ENCODE measurements at places on chromosomes 7 and 10. TPM values are rescaled to one million over a fixed set of nuclear protein-coding genes. Genes with fewer than 3 reads are reported as not detected.
A peak's percentile ranks its signal among the peaks of the same experiment; 100 is the strongest.

GRCh38 chr7:87495366-87495765, 19.9 kb upstream of the ABCB4 start:
- no peaks in the 10 kb centered on the region for H3K4me1 ChIP-seq
- no peak overlapping the region for H3K27ac ChIP-seq
- no peak for DNase-seq
- no peaks in the 10 kb centered on the region for H3K27me3 ChIP-seq
- no peaks in the 10 kb centered on the region for H3K36me3 ChIP-seq

- H3K4me1 ChIP-seq = peaks cover 3% of the 10 kb centered on the region
- H3K4me3 ChIP-seq = no peak within 1 kb of the TSS
- peak; percentile 49 for DNase-seq
- H3K27ac ChIP-seq = no peak within 1 kb of the TSS
Observed at GRCh38 chr7:100373261-100373831, at the start of gene PILRA. PILRA (plus strand) TSS chr7:100373487; CDS start chr7:100373657, 170 bp downstream.

GRCh38 chr10:30821994-30822692, 192.6 kb upstream of the LYZL2 start:
- H3K36me3 ChIP-seq = no peaks in the 10 kb centered on the region
- peaks cover 39% of the 10 kb centered on the region for H3K4me1 ChIP-seq
- H3K27me3 ChIP-seq = no peaks in the 10 kb centered on the region
- no peak overlapping the region for H3K4me3 ChIP-seq

DNA sequence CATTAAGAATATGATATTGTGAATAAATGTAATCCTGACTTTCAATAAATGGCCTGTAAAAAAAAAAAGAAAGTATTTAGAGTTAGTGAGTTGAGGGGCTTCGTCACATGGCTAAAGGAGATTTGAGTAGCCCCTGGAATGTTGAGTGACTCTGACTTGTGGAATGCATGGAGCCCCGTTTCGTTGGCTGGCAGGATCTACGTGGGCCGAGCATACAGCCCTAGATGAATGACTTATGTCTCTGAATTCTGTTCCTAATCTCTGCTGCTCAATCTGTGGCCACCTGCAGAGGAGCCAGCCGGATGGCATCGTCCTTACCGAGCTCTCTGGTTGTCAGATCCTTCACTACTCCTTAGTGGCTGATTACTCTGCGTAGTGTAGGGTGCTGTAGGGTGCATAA, 155.7 kb downstream of the MGMT start:
- no peaks in the 10 kb centered on the region for H3K36me3 ChIP-seq
- no peak for DNase-seq

DNA sequence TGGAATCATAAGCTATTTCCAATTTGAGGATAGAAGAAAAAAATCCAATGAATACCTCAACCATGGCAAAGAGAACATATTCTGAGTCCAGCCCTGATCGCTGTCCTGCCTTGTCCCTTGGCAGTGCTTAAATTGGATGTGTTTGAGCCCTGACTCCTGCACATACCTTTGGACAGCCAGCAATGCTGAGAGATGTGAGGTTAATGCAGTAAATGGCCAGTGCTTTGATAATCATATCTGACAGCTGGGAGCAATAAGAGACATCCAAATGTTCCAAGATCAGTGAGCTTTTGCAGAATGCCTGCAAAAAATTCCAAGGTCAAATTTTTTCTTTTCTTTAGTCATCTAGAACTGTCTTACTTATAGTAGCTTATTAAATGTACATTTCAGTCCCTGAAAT, 80.1 kb upstream of the LRRC17 start:
- no peaks in the 10 kb centered on the region for H3K27me3 ChIP-seq
- H3K36me3 ChIP-seq = no peaks in the 10 kb centered on the region
- no peak overlapping the region for H3K4me3 ChIP-seq

- peak; percentile 25 for DNase-seq
- H3K36me3 ChIP-seq = no peaks in the 10 kb centered on the region
- no peak overlapping the region for H3K4me3 ChIP-seq
- H3K27ac ChIP-seq = no peak overlapping the region
Observed at GRCh38 chr10:131310142-131310541, 1.4 kb downstream of the TCERG1L start.

DNA sequence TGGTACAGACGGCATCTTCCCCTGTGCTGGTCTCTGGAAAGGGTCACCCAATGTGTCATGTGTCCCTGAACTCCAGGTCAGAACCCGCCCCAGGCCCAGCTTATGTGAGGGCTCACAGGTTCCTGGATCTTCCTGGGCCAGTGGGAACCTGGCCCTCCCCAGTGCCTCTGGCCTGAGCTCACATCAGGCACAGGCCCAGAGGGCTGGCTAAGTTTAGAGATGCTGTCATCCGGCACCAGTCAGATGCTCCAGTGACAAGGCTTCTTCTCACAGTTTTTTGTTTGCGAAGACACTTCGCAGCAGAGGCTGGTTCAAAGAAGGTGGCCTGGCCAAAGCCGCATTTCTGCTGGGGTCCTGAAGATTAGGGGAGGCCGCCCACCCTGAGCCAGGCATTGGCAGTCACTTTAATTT, 11.8 kb downstream of the CAMK2B start:
- H3K4me3 ChIP-seq = no peak overlapping the region
- no peaks in the 10 kb centered on the region for H3K4me1 ChIP-seq
- no peak for DNase-seq
- H3K36me3 ChIP-seq = no peaks in the 10 kb centered on the region
- H3K27me3 ChIP-seq = no peaks in the 10 kb centered on the region

Gene ADAP1
- 1.1 TPM for total RNA-seq

Gene SLC39A12
- total RNA-seq = not detected

DNA sequence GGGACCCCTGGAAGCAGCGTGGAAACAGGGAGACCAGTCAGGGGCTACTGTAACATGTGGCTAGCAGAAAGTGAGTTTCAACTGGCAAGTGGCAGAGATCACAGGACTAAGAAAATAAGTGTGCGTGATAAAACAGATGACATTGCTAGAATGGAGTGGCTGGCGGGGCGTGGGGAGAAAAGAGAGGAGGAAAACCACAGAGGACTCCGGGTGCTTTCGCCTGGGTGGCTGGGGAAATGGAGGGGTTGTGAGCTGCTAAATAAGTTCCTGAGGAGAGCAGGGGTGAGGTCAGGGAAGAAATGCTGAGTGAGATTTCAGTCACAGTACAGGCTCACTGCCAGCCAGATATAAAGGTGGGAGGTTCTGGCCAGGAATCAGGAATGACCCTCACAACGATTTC, 166.9 kb downstream of the MYOF start:
- no peak for DNase-seq
- H3K4me3 ChIP-seq = no peak overlapping the region
- H3K4me1 ChIP-seq = no peaks in the 10 kb centered on the region
- no peaks in the 10 kb centered on the region for H3K27me3 ChIP-seq

DNA sequence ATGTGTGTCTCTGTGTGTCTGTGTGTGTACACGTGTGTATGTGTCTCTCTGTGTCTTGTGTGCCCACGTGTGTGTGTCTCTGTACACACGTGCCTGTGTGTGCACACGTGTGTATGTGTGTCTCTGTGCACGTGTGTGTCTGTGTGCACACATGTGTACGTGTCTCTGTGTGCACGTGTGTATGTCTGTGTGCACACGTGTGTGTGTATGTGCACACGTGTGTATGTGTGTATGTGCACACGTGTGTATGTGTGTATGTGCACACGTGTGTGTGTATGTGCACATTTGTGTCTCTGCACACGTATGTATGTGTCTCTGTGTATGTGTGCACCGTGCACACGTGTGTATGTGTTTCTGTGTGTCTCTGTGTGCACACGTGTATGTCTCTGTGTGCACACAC, 248.7 kb upstream of the SHH start:
- no peaks in the 10 kb centered on the region for H3K4me1 ChIP-seq
- DNase-seq = no peak
- no peaks in the 10 kb centered on the region for H3K27me3 ChIP-seq
- H3K4me3 ChIP-seq = no peak overlapping the region
- H3K27ac ChIP-seq = no peak overlapping the region

- H3K4me3 ChIP-seq = no peak overlapping the region
- H3K4me1 ChIP-seq = no peaks in the 10 kb centered on the region
- H3K36me3 ChIP-seq = no peaks in the 10 kb centered on the region
- no peak for DNase-seq
- peaks cover 99% of the 10 kb centered on the region for H3K27me3 ChIP-seq
Observed at GRCh38 chr10:100739517-100740368, 5.6 kb upstream of the PAX2 start.

DNA sequence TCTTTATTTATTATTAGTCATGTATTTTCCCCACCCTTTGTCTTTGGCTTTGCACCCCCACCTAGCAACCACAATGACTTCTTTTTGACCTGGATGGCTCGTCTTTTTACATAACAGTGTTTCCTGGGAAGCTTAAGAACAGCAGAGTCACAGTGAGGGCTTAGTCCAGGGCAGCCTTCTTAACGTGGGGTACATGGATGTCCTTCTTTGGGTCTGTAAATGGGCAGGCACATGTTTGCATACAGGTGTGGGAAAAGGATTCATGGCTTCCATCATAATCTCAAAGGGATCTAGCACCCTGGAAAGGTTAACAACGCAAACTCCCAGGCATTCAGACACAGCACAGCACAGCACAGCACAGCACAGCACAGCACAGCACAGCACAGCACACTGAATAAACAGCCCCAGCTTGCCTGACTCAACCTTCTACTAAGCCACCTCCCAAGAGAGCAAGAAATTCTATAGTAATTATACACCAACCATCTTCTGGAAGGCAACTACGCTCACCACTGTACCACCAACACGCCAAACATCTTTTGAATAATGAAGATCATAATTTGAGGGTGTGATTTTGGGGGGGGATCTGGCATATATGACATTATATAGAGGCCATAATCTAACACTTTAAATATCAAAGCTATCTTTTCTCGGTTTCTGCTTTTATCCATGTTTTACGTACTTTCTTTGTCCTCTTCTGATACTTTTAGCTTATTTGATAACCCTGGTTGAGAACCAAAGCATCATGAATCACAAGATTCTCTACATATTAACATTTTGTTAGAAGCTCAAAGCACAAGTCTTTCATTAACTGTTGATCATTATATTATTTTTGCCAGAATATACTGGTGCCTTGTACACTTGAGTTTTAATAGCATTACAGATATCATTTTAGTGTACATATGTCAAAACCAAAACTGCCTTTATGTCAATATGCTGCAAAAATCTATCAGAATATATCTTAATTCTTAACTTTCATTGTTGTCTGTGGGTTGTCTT, 177.2 kb upstream of the KLF14 start:
- peak overlapping the region; percentile 99 for H3K4me3 ChIP-seq
- H3K4me1 ChIP-seq = peaks cover 41% of the 10 kb centered on the region
- H3K36me3 ChIP-seq = peaks cover 47% of the 10 kb centered on the region
- H3K27ac ChIP-seq = peak overlapping the region; percentile 98
- peak; percentile 84 for DNase-seq
- no peaks in the 10 kb centered on the region for H3K27me3 ChIP-seq

DNA sequence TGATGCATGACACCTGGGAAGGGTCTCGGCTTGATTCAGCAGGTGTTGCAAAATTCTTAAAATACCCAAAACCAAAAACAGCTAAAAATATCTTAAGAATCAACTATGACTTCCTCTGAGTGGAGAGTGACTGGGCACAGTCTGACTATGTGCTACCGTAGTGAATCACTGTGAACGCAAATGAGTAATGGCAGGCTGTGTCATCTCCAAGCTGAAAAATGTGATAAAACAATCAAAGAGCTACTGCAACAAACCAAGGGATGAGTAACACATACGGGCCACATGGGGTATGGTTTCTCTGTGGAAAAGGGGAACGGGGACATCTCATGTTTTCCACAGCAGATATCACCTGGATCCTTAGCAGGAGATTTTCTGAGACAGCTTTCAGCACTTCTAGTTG, 127.5 kb downstream of the ABCA13 start:
- H3K27ac ChIP-seq = no peak overlapping the region
- 0 out of 2 replicates have a peak, but pooled peaks cover 3% of the 10 kb centered on the region for H3K27me3 ChIP-seq
- H3K4me3 ChIP-seq = no peak overlapping the region
- H3K4me1 ChIP-seq = peaks cover 12% of the 10 kb centered on the region

Gene CPN1
- total RNA-seq = not detected

Gene ITPRID1
- total RNA-seq = not detected

All from GM23248 (cell line).